ENCODE measurements at places on chromosomes 16 and 17.
A peak's percentile ranks its signal among the peaks of the same experiment; 100 is the strongest.

- H3K4me1 ChIP-seq, result peaks cover 7% of the 10 kb centered on the region
- H3K36me3 ChIP-seq, result peaks cover 2% of the 10 kb centered on the region
- no peak for DNase-seq
These were observed 3.3 kb upstream of the NUDT16L1 start for GRCh38 chr16:4689864-4690704.

DNA sequence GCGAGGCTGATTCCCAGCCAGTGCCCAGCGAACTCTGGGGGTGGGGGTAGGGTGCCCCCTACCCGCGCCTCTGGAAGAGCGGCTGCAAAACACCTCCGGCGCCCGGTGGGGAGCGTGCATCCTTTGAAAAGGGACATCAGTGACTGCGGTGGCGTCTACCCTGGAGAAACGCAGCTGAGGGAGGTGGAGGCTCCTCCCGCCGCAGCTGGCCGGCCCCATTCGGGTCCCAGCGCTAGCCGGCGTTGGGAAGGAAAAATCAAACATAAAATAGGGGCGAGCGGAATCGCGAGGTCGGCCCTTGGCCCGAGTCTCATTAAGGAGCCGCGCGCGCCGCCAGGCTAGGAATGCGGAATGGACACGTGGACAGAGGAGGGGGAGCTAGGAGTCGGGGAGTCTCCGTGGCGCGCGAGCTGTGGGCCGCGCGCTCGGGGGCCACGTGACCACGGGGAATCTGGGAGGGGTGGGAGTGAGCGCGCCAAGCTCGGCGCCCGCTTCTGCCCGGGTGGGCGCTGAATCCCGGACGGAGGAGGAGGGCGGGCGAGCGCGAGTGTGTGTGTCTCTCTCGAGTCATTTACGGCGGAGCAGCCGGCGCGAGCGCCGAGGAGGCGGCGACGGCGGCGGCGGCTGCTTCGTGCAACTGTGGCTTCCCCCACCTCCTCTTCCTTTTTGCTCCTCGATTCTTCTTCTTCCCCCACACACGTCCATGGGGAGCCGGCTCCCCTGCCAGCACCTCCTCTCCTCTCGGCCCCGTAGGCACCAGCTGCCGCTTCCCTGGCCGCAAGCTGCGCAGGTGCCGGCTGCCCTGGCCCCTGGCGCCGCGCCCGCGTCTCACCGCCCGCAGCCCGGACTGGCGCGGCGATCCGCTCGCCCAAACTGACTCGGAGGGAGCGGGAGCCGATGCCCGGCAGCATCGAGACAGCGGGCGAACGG lies at the start of gene TMEM132E:
TMEM132E (plus strand) TSS at position 566 of the 930 bp plus-strand sequence. CDS start 1,495 bp downstream, outside the sequence.
- peak within 1 kb of the TSS; percentile 73 for H3K4me3 ChIP-seq
- no peaks in the 10 kb centered on the region for H3K36me3 ChIP-seq
- DNase-seq, result no peak
- peaks cover 37% of the 10 kb centered on the region for H3K27me3 ChIP-seq
- H3K4me1 ChIP-seq, result peaks cover 10% of the 10 kb centered on the region
- no peak within 1 kb of the TSS for H3K27ac ChIP-seq

DNA sequence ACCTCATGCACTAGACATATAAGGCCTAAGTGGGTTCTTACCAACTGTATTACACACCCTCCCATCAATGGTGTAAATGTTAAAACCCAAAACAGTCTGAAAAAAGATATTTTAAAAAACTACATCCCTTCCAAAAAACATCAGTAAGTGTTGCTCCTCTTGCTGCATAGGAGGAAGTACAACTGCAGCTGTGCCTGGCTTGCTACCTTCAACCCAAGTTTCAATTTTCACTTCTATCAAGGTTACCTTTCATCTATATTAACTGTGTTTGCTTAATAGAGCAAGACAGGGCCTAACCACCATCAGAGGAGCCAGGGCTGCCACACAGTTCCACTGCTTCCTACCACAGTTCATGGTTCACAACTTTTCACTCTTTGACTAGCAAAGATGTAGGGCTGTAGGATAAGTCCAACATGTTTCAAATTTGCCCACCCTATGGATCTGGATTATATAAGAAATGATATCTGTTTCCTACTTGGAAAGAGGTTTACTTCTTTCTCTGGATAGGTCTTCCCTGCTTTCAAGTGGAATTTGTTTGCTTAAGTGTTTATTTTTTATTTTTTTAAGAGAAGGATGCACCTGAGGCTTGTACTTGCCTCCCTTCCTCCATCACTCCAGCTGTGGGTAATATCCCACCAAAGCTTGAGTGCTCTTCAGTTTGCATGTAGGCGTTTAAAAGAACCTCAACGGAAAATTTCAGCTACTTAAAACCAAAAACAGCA lies 56.7 kb downstream of the GRB7 start:
- H3K4me3 ChIP-seq, result peak overlapping the region; percentile 56
- H3K27me3 ChIP-seq, result no peaks in the 10 kb centered on the region
- H3K4me1 ChIP-seq, result peaks cover 52% of the 10 kb centered on the region
- H3K27ac ChIP-seq, result peak overlapping the region; percentile 87
- peaks cover 30% of the 10 kb centered on the region for H3K36me3 ChIP-seq

DNA sequence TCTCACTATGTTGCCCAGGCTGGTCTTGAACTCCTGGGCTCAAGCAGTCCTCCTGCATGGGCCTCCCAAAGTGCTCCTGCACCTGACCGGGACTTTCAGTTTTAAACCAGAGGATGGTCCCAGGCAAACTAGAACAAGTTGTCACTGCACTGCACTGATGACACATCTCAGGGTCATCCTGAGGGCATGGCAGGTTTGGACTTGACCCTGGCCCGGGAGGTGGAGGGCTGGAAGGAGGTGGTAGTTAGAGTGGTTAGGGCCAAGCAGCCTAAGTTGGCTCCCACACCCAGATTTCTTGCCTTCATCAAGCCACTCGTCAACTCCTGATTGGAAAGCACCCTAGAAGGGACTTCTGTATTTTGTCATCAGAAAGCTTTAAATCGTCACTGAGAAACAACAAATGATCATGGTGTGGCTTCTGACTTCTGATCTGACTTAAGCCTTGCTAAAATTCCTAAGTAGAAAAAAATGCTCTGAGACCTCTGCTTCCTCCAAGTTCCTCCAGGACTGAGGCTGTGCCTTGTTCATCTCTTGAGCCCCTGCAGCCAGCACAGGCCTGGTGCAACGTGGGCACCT lies 43.5 kb downstream of the EMP2 start:
- DNase-seq, result no peak
- H3K36me3 ChIP-seq, result no peaks in the 10 kb centered on the region
- no peak overlapping the region for H3K27ac ChIP-seq
- H3K4me1 ChIP-seq, result no peaks in the 10 kb centered on the region

GRCh38 chr17:40399185-40399584 lies 18.5 kb downstream of the TOP2A start:
- H3K4me1 ChIP-seq, result peaks cover 11% of the 10 kb centered on the region
- H3K27me3 ChIP-seq, result no peaks in the 10 kb centered on the region
- no peak overlapping the region for H3K27ac ChIP-seq
- H3K36me3 ChIP-seq, result no peaks in the 10 kb centered on the region
- DNase-seq, result no peak
- no peak overlapping the region for H3K4me3 ChIP-seq

DNA sequence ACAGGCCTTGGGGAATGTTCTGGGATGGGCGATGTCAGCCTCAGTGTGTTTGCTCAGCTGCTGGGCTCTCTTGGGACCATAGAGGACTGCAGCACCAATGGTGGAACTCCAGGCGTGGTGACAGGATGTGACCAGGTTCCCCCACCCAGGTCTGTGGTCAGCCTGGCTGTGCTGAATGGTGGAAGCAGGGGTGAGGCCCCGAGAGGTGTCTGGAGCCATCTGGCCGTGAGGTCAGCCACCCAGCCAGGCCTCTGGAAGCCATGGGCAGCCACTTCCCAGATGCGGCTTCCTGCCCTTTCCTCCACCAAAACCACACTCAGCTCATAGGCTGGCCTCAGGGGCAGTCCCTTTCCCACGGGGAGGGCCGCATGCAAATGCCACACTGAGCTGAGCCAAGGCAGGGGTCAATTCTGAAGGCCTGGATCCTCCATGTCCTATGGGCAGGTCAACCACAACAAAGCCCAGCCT lies 7.8 kb upstream of the MAPK7 start:
- no peak for DNase-seq
- H3K27me3 ChIP-seq, result no peaks in the 10 kb centered on the region
- peak overlapping the region; percentile 88 for H3K27ac ChIP-seq
- H3K36me3 ChIP-seq, result peaks cover 2% of the 10 kb centered on the region
- peaks cover 38% of the 10 kb centered on the region for H3K4me1 ChIP-seq

- H3K4me3 ChIP-seq, result no peak overlapping the region
- no peaks in the 10 kb centered on the region for H3K36me3 ChIP-seq
- DNase-seq, result no peak
- H3K27me3 ChIP-seq, result no peaks in the 10 kb centered on the region
These were observed 267.1 kb upstream of the ASIC2 start for GRCh38 chr17:33560165-33560564.

DNA sequence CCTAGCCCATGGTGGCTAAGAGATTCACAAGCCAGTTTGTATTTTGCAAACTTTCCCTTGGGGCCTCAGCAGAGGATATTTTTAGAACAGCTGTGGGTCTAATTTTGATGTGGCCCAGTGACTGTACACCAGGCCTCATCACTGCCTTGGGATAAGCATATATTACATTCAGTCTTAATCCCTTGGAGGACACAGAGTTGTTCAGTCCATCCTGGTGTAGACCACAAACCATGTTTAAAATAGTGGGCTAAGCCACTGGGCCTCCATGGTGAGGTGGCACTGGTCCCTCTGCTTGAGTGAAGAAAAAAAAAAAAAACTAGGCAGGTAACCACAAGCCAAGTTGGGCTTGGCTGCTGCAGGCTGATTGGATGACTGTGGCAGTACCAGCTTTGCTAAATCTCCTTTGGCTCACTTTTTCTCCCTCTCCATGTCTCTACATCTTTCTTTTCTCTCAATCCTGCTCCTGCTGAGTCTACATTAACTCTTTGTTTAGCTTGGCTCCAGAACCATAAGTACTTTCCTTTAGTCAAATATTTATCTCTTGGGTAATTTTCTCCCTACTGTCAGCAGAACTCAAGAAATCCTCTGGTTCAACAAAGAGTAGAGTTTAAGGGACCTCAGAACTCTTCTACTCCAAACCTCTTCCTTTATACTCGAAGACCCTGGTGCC lies 120.0 kb upstream of the TBX2 start:
- H3K27ac ChIP-seq, result no peak overlapping the region
- DNase-seq, result no peak
- no peaks in the 10 kb centered on the region for H3K27me3 ChIP-seq
- peaks cover 13% of the 10 kb centered on the region for H3K36me3 ChIP-seq
- peaks cover 9% of the 10 kb centered on the region for H3K4me1 ChIP-seq

- H3K27ac ChIP-seq, result no peak overlapping the region
- H3K27me3 ChIP-seq, result peaks cover 8% of the 10 kb centered on the region
- no peak for DNase-seq
These were observed 47.1 kb upstream of the MYOCD start for GRCh38 chr17:12618557-12618956.

GRCh38 chr16:1194665-1195392 lies 30.2 kb downstream of the TPSG1 start:
- H3K4me1 ChIP-seq, result peaks cover 2% of the 10 kb centered on the region
- no peak overlapping the region for H3K4me3 ChIP-seq
- no peak overlapping the region for H3K27ac ChIP-seq

- peaks cover 9% of the 10 kb centered on the region for H3K4me1 ChIP-seq
- H3K27ac ChIP-seq, result no peak overlapping the region
- H3K4me3 ChIP-seq, result no peak overlapping the region
- DNase-seq, result no peak
- H3K27me3 ChIP-seq, result peaks cover 13% of the 10 kb centered on the region
These were observed 7.6 kb upstream of the IRX5 start for GRCh38 chr16:54923055-54923473.

Measured in memory B cell (primary cell).